ENCODE measurements at places on chromosomes 7 and 10. TPM values are rescaled to one million over a fixed set of nuclear protein-coding genes. Genes with fewer than 3 reads are reported as not detected.

DNA sequence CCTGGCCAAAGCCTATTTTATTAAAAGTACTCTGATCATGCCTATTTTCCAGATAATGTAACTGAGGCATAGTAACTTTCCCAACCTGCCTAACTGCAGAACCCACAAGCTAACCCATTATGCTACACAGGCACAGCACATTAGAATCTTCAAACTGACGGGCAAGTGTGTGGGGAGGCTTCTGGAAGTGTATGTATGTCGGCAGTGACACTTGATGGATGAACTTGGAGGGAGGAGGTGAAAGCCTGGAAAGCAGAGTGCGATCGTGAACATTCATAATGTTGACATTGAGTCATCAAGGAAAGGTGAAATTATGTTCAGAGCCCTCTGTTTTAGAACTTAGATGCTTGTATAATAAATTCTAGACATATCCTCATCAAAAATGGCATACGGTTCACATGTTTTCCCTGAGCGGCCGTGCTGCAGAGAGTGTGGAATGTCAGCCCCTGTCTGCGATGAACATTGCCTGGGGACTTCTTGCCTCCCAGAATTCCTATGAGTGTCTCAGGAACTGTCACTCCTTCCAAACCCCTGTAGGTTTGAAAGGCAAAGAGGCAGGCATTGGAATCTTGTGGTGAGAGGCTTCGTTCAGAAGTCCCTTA lies 102.4 kb downstream of the SLIT1 start:
- H3K27ac ChIP-seq: no peak overlapping the region
- H3K27me3 ChIP-seq: peaks cover 46% of the 10 kb centered on the region
- DNase-seq: no peak
- H3K4me3 ChIP-seq: no peak overlapping the region

DNA sequence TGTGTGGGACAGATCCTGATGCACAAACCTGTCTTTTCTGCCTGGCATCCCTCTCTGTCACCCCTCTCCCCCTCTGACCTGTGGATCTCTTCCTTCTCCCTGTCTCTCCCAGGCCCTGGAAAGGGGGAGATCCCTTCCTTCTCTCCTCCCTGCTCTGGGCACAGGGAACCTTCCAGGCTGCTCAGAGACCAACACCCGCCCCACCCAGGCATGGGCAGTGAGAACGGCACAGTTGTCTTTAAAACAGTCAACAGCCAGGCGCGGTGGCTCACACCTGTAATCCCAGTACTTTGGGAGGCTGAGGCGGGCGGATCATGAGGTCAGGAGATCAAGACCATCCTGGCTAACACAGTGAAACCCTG lies 34.7 kb downstream of the KCNH2 start:
- DNase-seq: no peak
- H3K4me1 ChIP-seq: no peaks in the 10 kb centered on the region
- no peak overlapping the region for H3K4me3 ChIP-seq
- H3K36me3 ChIP-seq: no peaks in the 10 kb centered on the region
- H3K27ac ChIP-seq: no peak overlapping the region
- peaks cover 44% of the 10 kb centered on the region for H3K27me3 ChIP-seq

- peak overlapping the region; percentile 99 for H3K27ac ChIP-seq
- H3K4me3 ChIP-seq: peak overlapping the region; percentile 81
- DNase-seq: peak; percentile 79
- no peaks in the 10 kb centered on the region for H3K36me3 ChIP-seq
- no peaks in the 10 kb centered on the region for H3K27me3 ChIP-seq
These were observed 97.0 kb upstream of the PPIF start for GRCh38 chr10:79250259-79250658.

DNA sequence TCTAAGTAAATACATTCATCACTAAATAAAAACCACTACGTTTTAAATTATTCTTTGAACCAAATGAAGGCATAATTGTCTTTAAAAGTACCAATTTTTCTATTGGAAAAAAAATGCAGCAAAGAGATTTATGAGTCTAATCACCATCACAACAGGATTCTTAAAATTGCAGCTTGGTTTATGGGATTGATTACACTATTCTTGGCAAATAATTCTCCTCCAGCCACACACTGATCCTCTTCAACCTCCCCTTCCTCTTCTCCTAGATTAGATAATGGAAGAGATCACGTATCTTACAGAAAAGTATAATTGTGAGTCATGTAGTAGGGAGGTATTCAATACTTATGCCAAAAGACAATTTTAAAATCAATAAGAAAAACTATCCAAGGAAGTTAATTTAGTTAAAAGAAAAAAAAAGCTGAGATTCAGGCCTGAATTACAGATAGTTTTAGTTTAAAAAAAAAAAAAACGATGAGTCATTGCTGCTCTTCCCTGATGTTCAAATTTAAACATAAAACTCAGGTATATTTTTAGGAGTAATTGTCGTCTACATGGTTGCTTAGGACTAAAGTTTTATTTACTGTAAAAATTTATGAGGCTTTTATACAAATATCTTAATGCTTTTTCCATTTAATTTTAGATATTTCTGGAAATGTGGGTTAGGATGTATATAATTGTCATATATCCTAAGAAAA lies 133.7 kb upstream of the CDK1 start:
- no peak overlapping the region for H3K4me3 ChIP-seq
- no peaks in the 10 kb centered on the region for H3K4me1 ChIP-seq
- DNase-seq: no peak
- H3K36me3 ChIP-seq: no peaks in the 10 kb centered on the region
- H3K27ac ChIP-seq: no peak overlapping the region
- no peaks in the 10 kb centered on the region for H3K27me3 ChIP-seq

DNA sequence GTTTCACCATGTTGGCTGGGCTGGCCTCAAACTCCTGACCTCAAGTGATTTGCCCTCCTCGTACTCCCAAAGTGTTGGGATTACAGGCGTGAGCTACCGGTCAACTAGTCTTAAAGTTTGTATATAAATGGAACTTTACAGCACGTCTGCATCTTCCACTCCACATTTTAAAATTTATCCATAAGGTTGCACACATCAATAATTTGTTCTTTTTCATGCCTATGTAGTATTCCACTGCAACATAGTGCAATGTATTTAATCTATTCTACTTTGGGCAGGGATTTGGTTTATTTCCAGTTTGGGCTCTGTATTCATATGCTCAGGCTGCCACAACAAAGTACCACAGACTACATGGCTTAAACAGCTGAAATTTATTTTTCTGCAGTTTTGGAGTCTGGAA lies 90.0 kb downstream of the NPTX2 start:
- H3K4me3 ChIP-seq: no peak overlapping the region
- H3K36me3 ChIP-seq: peaks cover 5% of the 10 kb centered on the region

- DNase-seq: no peak
- no peaks in the 10 kb centered on the region for H3K36me3 ChIP-seq
- H3K4me1 ChIP-seq: no peaks in the 10 kb centered on the region
- no peaks in the 10 kb centered on the region for H3K27me3 ChIP-seq
- H3K27ac ChIP-seq: no peak overlapping the region
These were observed 631.4 kb upstream of the POT1 start for GRCh38 chr7:125561006-125561405.

DNA sequence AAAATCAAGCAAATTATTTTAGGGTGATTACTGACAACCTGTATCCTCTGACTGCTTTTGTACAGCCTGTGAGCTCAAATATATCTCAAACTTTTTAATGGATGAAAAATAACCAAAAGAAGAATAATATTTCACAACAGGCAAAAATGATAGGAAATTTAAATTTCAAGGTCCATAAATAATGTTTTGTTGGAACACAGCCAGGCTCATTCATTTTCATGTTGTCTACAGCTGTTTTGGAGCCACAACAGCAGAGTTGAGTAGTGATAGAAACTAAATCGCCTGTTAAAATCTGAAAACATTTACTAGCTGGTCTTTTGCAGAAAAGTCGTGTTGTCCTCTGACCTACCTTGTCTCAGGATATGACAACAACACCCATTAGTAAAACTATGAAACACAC lies 75.9 kb downstream of the GLI3 start:
- H3K4me1 ChIP-seq: no peaks in the 10 kb centered on the region
- H3K4me3 ChIP-seq: no peak overlapping the region
- no peak overlapping the region for H3K27ac ChIP-seq
- H3K27me3 ChIP-seq: no peaks in the 10 kb centered on the region

DNA sequence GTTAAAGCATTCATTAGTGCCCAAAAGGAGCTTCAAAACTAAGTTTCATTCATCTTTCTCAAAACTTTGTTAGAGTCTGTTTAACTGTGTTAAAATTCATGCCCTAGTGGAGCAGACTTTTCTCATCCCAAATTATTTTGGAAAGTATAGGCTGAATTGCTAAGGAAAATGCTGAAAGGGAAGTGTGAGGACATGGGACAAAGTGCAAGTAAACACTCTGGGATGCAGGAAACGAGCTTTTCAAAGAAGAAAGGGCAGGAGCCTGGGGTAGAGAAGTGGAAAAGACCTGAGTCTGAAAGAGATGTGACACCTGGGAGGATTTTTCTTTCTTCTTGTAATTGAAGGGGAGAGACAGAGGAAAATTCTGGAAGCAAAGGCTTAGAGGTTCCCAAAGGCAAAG lies 93.1 kb upstream of the ANKRD1 start:
- H3K27ac ChIP-seq: no peak overlapping the region
- no peak overlapping the region for H3K4me3 ChIP-seq
- no peaks in the 10 kb centered on the region for H3K36me3 ChIP-seq
- H3K4me1 ChIP-seq: peaks cover 5% of the 10 kb centered on the region
- no peaks in the 10 kb centered on the region for H3K27me3 ChIP-seq

- no peak overlapping the region for H3K27ac ChIP-seq
- no peaks in the 10 kb centered on the region for H3K27me3 ChIP-seq
- no peak for DNase-seq
- H3K36me3 ChIP-seq: no peaks in the 10 kb centered on the region
- no peak overlapping the region for H3K4me3 ChIP-seq
These were observed 3.8 kb downstream of the SSC4D start for GRCh38 chr7:76405738-76406137.

GRCh38 chr10:5585517-5586206 lies 60.9 kb downstream of the CALML3 start:
- H3K27me3 ChIP-seq: peaks cover 30% of the 10 kb centered on the region
- no peak for DNase-seq
- no peak overlapping the region for H3K4me3 ChIP-seq
- no peaks in the 10 kb centered on the region for H3K36me3 ChIP-seq
- peaks cover 30% of the 10 kb centered on the region for H3K4me1 ChIP-seq
- H3K27ac ChIP-seq: no peak overlapping the region

- no peaks in the 10 kb centered on the region for H3K4me1 ChIP-seq
- no peak for DNase-seq
- no peaks in the 10 kb centered on the region for H3K27me3 ChIP-seq
- no peak overlapping the region for H3K4me3 ChIP-seq
- H3K36me3 ChIP-seq: peaks cover 9% of the 10 kb centered on the region
These were observed 19.7 kb upstream of the RPEL1 start for GRCh38 chr10:103225939-103226338.

DNA sequence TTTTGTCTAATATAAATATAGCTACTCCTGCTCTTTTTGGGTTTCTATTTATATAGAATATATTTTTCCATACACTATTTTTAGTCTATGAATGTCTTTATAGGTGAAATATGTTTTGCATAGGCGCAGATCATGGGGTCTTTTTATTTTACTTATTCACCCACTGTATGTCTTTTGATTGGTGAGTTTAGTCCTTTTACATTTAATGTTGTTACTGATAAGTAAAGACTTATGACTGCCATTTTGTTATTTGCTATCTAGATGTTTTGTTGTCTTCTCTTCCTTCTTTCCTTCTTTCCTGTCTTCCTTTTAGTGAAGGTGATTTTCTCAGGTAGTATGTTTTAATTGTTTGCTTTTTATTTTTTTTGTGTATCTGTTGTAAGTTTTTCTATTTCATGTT lies 276.8 kb upstream of the CNTNAP2 start:
- no peaks in the 10 kb centered on the region for H3K27me3 ChIP-seq
- no peak overlapping the region for H3K27ac ChIP-seq
- DNase-seq: no peak

DNA sequence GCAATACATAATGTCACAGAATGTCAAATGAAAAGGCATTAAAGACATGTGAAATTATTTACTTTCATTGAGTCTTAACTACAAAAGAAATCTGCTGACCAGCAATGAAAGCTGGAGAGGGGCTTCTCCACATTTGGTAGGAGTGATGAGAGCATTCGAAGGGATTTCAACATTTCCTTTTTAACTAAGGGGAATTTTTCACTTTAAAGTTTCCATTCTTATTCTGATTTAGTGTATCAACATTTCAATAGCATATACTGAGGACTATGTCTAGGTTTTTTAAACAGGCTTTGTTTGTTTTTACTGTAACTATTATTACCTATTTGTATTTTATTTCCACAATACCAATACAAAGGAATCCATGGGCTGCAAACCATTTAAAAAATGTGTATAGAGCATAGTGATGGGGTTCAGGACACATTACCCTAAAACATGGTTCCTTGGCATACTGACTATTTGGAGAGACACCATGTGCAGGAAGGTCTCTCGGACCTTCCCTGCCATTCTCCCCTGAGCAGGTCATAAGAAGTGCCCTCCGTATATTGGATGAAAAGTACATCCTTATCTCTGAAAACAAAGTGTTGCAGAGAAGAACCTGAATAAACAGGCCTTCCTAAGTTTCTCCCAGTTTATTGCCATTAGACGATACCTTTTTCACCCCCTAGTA lies 278.7 kb downstream of the DOCK4 start:
- DNase-seq: no peak
- H3K27me3 ChIP-seq: no peaks in the 10 kb centered on the region
- H3K36me3 ChIP-seq: no peaks in the 10 kb centered on the region
- no peaks in the 10 kb centered on the region for H3K4me1 ChIP-seq

DNA sequence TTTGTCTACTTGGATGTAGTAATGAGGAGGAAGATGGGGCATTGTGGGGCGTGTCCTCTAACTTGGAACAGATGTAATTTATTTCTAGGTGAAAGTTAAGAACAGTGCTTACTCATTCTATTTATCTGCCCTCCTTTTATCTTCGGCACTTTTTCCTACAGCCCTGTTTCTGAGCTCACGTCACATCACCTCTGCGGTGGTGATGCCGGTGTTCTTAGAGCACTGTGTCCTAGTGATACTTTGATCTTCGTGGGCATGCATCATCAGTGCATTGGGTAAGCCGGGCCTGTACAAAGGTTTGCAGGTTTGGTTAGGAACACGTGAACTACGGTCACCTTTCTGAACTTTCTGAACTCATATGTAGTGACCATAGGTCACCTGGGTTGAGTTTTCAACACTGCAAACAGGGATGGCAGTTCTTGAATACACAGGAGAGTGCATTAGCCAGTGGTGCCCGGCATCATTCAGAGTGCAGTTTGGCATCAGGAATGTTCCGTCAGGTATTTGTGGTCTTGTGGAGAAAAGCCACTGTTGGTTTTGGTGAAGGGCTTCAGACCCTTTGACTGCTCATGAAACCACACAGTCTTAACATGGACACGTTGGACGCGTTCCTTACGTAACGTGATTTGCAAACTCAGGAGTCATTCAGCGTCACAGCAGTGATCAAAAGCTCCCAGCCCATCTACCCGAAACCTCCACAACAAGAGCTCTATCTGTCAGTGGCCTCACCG lies 5.6 kb downstream of the POR start:
- no peak overlapping the region for H3K4me3 ChIP-seq
- H3K4me1 ChIP-seq: peaks cover 23% of the 10 kb centered on the region
- peak overlapping the region; percentile 53 for H3K27ac ChIP-seq
- DNase-seq: no peak
- H3K27me3 ChIP-seq: no peaks in the 10 kb centered on the region

- peaks cover 5% of the 10 kb centered on the region for H3K36me3 ChIP-seq
- H3K4me3 ChIP-seq: no peak overlapping the region
- H3K27me3 ChIP-seq: no peaks in the 10 kb centered on the region
- no peak overlapping the region for H3K27ac ChIP-seq
- no peak for DNase-seq
These were observed 27.8 kb upstream of the NUB1 start for GRCh38 chr7:151313857-151314256.

PAX4 gene
- not detected for polyA plus RNA-seq

C10orf53 gene
- not detected for polyA plus RNA-seq

All from naive B cell (primary cell).